ENCODE measurements at places on chromosomes 6 and 20.
A peak's percentile ranks its signal among the peaks of the same experiment; 100 is the strongest.

DNA sequence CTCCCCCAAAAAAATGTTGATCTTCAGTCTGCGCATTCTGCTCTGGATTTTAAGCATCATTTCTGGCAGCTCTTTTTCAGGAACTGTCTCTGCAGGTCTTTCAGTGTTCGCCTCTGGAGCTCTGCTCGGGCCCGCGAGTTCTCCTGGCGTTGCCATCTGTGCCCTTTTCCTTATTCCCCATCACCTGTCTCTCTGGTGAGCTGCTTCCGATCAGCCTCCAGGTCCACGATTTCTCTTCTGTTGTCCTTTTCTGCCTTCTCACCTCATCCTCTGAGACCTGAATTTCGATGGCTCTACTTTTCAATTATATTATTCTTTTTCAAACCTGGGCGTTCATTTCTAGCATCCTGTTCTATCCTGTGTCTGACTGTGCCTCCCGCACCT is 590 bp upstream of the MAP1LC3A start:
- no peak for ATAC-seq

- ATAC-seq: no peak
Observed at GRCh38 chr6:144423167-144423566, 138.0 kb downstream of the UTRN start.

GRCh38 chr20:13402171-13402760 is 181.2 kb downstream of the ISM1 start:
- no peak for ATAC-seq

- no peak for ATAC-seq
Observed at GRCh38 chr6:168637834-168638233, 196.8 kb downstream of the SMOC2 start.

DNA sequence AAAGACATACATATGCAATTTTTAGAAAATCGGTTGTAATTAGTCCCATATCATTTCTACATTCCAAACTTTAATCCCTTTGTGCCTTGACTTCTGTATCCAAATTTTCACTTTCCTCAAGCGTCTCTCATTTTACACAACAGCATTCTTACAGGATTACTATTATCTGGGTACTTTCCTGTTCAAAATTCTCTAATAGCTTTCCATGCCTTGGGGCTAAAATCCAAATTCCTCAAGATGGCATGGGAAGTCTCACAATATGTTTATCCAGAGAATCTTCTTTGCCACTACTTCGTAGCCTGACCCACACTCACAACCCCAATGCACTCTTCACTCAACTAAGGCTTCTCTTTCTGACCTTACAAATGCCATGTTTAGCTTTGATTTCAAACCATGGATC is 125.0 kb downstream of the TBX18 start:
- no peak for ATAC-seq

GRCh38 chr20:42530855-42531448 is 658.8 kb downstream of the PTPRT start:
- ATAC-seq: no peak

DNA sequence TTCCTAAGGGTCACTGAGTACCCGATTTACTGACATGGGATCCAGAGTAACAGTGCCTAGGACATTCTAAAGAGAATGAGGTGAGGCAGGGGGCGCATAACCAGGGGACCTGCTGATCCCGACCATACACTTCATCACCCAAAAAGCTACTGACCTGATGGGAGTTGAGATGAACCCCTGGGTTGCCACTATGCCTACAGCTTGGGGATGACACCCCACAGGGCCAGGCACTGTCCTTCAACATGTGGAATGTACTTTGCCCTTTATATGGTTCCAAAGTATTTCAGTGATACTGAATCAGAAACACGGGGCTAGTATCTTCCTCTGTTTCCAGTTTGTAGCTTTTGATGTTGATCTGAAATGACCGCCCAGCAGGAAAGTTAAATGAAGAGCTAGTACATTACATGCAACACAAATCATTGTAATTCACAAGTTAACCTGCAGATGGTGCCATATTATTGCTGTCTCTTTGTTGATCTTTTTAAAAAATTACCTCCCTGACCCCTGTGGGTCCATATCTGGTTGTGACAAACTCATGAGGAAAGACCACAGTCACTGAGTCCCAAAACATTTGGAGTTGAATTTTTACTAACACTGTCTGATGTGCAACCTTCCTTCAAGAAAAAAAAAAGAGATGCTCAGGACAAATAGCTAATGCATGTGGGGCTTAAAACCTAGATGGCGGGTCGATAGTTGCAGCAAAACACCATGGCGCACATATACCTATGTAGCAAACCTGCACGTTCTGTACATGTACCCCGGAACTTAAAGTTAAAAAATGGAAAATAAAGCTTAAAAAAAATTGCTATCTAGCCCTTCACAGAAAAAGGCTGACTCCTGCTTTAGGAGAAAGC is 42.7 kb upstream of the GCNT2 start:
- no peak for ATAC-seq

DNA sequence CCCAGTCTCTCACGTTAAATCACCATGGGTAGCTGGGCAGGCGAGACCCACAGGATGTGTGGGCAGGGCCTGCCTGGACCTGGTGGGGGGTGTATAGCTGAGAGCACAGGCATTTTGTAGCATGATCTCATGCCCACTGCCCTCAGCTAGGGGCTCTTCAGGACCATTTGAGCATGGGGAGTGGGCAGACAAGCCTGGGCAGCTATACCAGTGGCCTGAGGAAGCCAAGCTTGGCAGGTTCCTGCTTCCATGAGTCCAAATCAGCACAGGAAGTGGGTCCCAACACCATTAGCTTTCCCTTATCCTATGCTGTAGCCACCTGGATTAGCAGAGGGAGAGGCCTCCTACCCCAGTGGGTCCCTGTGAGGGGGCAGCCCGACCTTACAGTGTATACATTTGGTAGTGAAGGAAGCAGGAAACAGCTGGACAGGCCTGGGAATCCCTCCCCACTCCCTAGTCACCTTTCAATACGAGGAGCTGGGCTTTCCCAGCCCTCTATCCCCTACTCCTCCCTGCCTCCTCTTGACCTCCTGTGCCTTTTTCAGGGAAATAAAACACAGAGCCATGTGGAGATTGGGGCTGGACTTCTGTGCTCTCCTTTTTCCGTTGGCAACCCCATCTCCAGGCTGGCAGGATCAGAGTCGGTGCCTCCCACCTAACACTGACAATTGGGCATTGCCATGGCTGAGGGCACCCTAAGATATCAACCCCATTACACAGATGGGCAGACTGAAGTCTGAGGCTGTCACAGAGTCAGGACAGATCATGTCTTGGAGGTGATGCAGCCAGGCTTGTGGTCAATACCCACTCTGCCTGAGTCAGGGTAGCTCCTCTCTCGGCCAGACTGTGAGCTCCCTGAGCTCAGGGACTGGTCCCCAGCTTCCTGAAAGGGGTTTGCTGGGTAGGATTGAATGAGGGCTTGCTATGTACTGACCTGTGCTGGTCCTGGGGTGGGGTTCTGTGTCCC is 59.8 kb downstream of the MRPL14 start:
- no peak for ATAC-seq

- no peak for ATAC-seq
Observed at GRCh38 chr6:160424256-160424655, 76.1 kb downstream of the SLC22A3 start.

- no peak for ATAC-seq
Observed at GRCh38 chr6:11368264-11368663, 135.8 kb upstream of the NEDD9 start.

DNA sequence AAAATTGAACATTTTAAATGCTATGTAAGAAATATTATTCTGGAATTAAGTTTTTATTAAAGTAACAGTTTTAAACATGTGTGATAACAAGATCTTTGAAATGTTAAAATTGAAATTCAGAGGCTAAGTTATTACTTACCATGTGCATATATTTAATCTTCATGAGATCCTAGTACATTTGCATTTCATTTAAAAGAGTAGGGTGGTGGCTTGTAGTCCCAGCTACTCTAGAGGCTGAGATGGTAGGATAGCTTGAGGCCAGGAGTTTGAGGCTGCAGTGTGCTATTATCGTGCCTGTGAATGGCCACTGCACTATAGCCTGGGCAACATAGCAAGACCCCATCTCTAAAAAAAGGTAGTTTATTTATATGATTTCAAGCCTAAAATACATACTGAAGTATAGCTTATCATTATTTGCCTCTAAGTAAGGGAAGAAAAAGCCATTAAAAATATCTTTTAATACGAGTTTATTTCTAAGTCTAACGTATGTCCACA is 3.0 kb downstream of the CCR6 start:
- ATAC-seq: no peak

GRCh38 chr20:5470943-5471342 is 154.2 kb upstream of the PROKR2 start:
- ATAC-seq: no peak

DNA sequence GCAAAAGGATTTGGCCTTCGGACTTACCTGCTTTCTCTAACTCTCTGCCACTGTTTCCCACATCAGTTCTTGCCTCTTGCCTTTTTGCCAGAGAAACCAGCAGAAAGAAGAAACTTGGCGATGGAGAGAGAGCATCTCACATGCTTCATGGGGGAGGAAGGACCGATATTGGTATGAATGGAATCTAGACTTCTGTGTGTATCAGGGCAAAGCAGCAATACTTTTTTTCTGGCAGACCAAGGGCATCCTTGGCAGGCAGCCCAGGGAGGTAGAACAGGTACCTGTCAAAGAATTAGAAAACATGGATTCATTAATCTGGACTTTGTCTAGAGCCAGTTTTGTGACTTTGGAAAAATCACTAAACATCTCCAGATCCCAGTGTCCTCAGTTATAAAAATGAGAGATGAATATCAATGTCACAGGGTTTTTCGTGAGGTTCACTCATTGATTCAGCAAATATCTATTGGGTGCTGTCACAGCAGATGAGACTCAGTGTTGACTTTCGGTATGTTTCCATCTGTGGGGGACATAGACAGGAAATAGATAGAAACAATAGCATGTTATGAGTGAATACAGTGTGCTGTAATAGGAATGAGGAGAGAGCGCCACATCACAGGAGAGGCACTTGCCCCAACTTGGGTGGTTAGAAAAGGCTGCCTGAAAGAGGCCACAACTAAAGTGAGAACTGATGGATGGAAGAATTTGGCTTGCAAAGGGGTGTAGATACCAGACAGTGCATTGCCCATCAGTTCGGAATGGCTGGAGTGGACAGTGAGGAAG is 114.1 kb downstream of the CD83 start:
- no peak for ATAC-seq

DNA sequence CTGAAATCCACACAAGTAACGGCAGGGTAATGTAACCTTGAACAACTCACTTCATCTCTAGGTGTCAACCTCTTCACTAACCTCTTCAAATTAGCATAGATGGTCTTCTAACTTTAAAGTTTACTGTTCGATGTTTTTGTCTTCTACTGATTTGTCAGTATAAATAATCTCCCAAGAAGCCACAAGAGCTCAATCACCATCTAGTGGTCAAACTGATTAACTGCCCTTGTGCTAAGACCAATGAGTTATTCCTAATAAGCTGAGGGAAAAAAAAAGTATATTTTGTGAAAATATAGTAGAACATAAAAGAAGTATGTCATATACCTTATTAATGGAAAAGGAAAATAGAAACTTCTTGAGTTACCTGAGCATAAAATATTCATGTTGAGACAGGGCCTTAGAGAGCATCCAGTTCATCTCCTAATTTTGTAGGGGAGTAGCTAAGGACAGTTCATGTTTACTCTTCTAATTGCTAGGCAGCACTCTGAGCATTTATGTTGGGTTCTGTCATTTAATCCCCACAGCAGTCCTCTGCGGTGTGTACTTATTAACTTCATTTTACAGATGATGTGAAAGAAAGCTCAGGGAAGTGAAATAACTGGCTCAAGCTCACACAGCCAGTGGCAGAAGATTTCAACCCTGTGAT is 317.1 kb downstream of the ESR1 start:
- ATAC-seq: no peak

DNA sequence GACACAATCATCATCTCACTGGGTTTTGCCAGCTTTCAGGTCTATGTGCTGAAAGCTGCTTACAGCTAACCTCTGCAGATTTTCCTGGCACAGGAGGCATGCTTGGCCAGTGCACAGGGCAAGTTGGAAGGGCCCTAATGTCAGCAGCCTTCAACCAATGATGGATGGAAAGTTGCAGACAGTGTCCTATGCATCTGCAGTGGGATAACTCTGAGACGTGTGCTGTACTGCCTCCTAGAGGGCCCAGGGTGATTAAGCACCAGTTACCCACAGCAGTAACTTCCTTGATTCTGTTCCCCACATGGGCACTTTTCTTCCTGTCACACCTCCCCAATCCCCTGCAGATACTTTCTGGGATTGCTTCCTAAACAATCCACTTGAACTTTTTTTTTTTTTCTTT is 38.6 kb downstream of the OVOL2 start:
- peak; percentile 24 for ATAC-seq

GRCh38 chr6:50457351-50457750 is 256.0 kb upstream of the TFAP2D start:
- ATAC-seq: no peak

GRCh38 chr6:169112483-169113320 is 140.9 kb downstream of the THBS2 start:
- no peak for ATAC-seq

DNA sequence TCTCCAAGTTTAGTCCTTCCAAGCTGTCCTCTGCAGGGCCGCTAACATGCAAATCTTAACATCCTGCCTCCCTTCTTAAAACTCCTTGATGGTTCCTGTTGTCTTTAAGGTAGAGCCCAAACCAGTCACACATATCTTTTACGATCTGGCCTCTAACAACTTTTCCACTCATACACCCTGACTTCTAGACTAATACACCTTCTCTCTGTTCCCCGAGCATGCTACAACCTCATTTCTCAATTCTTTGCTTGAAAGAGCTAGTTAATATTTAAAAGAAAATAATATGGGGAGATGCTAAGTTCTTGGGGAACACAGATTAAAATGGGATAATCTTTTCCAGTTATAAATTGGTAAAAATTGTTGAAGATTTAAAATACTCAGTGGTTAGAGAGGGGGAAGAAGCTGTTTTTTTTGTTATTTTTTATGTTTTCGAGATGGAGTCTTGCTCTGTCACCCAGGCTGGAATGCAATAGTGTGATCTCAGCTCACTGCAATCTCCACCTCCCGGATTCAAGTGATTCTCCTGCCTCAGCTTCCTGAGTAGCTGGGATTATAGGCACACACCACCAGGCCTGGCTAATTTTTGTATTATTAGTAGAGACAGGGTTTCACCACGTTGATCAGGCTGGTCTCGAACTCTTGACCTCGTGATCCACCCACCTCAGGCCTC is 250.7 kb downstream of the MAFB start:
- ATAC-seq: no peak

DNA sequence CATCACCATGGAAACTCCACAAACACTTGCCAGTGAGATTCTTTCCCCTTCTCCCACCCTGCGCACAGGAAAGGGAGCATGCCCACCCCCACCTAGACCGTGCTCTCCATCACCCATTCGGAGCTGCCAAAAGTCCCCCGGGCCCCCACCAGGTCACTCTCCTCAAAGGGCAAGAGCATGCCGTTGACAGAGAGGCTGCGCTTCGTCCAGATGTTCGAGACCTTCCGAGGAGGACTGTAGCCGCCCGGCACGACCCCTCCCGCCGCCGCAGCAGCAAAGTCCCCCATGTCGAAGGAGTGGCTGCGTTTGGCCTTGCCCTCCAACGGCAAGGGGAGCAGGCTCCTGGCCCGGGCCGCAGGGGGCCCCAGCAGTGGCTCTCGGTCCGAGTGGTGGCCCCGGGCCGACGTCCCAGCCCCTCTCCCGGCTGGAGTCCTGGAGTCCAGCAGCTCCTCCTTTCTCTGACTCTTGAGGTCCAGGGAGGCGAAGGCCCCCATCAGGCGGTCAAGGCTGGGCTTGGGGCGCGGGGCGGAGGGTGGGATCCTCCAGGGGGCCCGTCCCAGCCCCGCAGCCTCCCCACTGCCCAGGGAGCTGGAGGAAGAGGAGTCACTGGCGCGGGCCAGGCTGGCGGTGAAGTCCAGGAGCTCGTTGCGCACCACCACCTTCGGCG is 195.2 kb downstream of the LRFN2 start:
- no peak for ATAC-seq

GRCh38 chr6:24951811-24952299 is 16.1 kb upstream of the RIPOR2 start:
- ATAC-seq: peak; percentile 23

Measured in activated CD4-positive, CD25-positive, alpha-beta regulatory T cell treated with anti-CD3 and anti-CD28 coated beads, Interleukin-2, amount 50 U/mL, for 24 hours (primary cell).